NCI-H526 treated with DMSO at 0.1 percent for 48 hours (cell line): ENCODE measurements at places on chromosomes 13 and 19.

GRCh38 chr19:37669450-37669914 is 14.2 kb upstream of the ZFP30 start:
- no peak for DNase-seq

- peak; percentile 95 for DNase-seq
These were observed 207.3 kb downstream of the DLEU7 start for GRCh38 chr13:50636007-50636704.

DNA sequence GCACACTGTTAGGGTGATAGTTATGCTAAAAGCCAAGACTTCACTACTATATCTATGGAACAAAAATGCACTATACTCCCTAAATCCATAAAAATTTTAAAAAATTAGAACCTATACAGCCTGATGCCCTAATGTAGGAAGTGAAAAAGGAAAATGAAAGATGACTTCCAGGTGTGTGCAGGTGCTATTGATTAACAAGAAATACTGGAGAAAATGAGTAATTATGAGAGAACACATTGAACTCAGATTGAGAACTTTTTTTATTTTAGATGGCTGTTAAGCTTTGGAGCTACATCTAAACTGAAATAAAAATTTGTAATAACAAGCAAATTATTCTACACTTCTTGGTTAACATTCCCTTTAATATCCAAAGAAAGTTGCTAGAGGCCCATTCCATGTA is 1015.7 kb downstream of the PCDH9 start:
- DNase-seq = no peak

- no peak for DNase-seq
These were observed 105.0 kb downstream of the DGKH start for GRCh38 chr13:42153199-42154113.

GRCh38 chr13:38735665-38736440 is 49.0 kb downstream of the FREM2 start:
- no peak for DNase-seq

DNA sequence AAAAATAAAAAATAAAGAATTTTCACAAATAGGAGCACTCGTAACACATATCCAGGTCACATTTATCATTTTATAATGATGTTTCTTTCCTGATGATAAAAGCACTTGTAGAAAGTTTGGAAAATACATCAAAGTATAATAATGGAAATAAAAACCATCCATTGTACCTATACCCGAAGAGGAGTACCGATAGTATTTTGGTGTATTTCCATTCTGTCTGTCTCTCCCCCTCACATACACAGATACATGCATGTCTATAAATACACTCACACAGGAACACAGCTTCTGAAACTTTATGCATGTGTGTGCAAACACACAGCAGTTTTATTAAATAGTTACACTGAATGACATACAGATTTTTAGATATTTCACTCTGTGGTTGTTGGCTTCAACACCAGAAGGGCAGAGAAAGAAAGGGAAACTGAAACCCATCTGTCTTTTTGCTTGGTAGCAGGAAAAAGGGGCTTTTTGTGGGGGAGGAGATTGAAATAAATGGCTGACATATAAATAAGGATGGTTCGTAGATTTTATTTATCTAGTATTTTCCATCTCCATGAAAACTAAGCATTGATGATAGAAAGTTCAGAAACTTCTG is 114.8 kb downstream of the LRCH1 start:
- no peak for DNase-seq
